ENCODE measurements at places on chromosomes 5 and 9. TPM values are rescaled to one million over a fixed set of nuclear protein-coding genes. Genes with fewer than 3 reads are reported as not detected.
A peak's percentile ranks its signal among the peaks of the same experiment; 100 is the strongest.

DNA sequence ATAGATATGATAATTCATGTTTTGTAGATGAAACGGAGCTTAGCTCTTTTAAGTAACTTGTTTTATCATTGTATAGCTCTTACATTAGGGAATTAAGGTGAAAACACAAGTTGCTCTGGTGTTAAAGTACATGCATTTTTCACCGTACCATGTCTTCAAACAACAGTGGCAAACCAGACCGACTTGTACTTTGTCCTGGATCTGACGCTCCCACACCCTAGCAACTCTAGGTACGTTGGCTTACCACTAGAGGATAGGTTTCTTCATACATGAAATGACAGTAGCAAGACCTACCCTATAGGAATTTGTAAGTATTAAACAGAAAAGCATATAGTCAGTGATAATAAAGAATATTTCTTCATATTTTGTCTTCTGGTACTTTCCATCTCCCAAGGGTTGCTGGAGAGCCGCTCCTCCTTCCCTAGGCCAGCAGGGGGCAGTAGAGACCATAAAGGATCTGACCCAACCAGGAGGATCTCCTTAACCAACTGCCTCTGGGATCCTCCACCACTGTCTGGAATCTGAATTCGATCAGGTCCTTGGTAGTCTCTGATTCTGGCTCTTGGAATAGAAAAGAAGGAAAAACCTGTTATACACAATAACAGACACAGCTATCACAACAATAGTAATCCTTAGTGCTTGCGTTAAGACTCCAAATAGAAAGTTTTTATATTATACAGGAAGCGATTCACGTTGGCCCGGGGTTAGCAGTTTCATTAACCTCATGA, 136.7 kb downstream of the CAVIN4 start:
- H3K4me1 ChIP-seq = no peaks in the 10 kb centered on the region
- no peak overlapping the region for H3K4me3 ChIP-seq
- no peak for DNase-seq
- no peaks in the 10 kb centered on the region for H3K36me3 ChIP-seq

- no peak for DNase-seq
- H3K27ac ChIP-seq = no peak overlapping the region
- no peak overlapping the region for H3K4me3 ChIP-seq
- no peaks in the 10 kb centered on the region for H3K36me3 ChIP-seq
- H3K27me3 ChIP-seq = no peaks in the 10 kb centered on the region
Observed at GRCh38 chr9:5850724-5851122, 17.8 kb upstream of the ERMP1 start.

- peak; percentile 27 for DNase-seq
- no peak overlapping the region for H3K27ac ChIP-seq
- no peak overlapping the region for H3K4me3 ChIP-seq
Observed at GRCh38 chr5:132221781-132222648, 5.6 kb downstream of the P4HA2 start.

DNA sequence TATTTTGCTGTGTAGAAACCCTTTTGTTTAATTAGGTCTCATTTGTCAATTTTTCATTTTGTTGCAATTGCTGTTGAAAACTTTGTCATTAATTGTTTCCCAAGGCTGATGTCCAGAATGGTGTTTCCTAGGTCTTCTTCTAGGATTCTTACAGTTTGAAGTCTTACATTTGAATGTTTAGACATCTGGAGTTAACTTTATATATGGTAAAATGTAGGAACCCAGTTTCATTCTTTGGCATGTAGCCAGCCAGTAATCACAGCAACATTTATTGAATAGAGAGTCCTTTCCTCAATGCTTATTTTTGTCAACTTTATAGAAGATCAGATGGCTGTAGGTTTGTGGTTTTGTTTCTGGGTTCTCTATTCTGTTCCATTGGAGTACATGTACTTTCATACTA, 1290.8 kb upstream of the CDH9 start:
- DNase-seq = no peak
- H3K27me3 ChIP-seq = no peaks in the 10 kb centered on the region
- no peaks in the 10 kb centered on the region for H3K36me3 ChIP-seq
- H3K4me1 ChIP-seq = no peaks in the 10 kb centered on the region

VCAN gene
- 19.4 TPM for total RNA-seq

GRCh38 chr5:57715296-57715695, 232.7 kb upstream of the ACTBL2 start:
- H3K27ac ChIP-seq = no peak overlapping the region
- H3K4me1 ChIP-seq = no peaks in the 10 kb centered on the region
- DNase-seq = no peak
- H3K27me3 ChIP-seq = no peaks in the 10 kb centered on the region

- H3K4me1 ChIP-seq = peaks cover 13% of the 10 kb centered on the region
- peak overlapping the region; percentile 45 for H3K27ac ChIP-seq
- H3K4me3 ChIP-seq = no peak overlapping the region
- H3K36me3 ChIP-seq = no peaks in the 10 kb centered on the region
- peak; percentile 18 for DNase-seq
Observed at GRCh38 chr5:132770476-132771159, 6.4 kb downstream of the SEPTIN8 start.

GRCh38 chr9:100589582-100589981, 11.7 kb downstream of the CAVIN4 start:
- no peaks in the 10 kb centered on the region for H3K27me3 ChIP-seq
- no peak overlapping the region for H3K4me3 ChIP-seq
- no peak for DNase-seq
- no peak overlapping the region for H3K27ac ChIP-seq
- no peaks in the 10 kb centered on the region for H3K36me3 ChIP-seq
- peaks cover 9% of the 10 kb centered on the region for H3K4me1 ChIP-seq

DNA sequence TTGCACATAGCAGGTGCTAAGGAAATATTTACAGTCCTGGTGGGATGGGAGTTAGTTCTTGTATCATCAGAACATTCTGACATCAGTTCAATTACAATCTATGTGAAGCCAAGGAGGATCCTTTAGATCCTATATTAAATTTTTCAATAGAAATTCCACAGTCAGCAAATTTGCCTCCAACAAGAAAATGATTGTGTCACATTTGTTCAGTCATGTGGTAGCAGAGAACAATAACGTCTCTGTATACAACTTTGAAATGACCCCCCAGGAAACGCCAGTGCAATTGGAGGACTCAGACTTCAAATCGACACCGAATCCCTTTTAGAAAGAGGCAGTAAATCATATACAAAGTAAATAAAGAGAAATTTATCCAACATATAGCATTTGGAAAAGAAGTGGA, 392.1 kb downstream of the DTWD2 start:
- no peak overlapping the region for H3K27ac ChIP-seq
- no peaks in the 10 kb centered on the region for H3K4me1 ChIP-seq
- no peak for DNase-seq
- no peaks in the 10 kb centered on the region for H3K36me3 ChIP-seq

- H3K36me3 ChIP-seq = no peaks in the 10 kb centered on the region
- no peak for DNase-seq
- H3K27me3 ChIP-seq = no peaks in the 10 kb centered on the region
Observed at GRCh38 chr9:88724331-88724730, 189.4 kb downstream of the NXNL2 start.

CDK7 gene
- 27.6 TPM for total RNA-seq

- no peaks in the 10 kb centered on the region for H3K27me3 ChIP-seq
- DNase-seq = no peak
- H3K4me3 ChIP-seq = no peak overlapping the region
- no peak overlapping the region for H3K27ac ChIP-seq
Observed at GRCh38 chr5:88602584-88602983, 280.4 kb downstream of the MEF2C start.
